Activated naive CD8-positive, alpha-beta T cell treated with anti-CD3 and anti-CD28 coated beads, Interleukin-2, amount 50 U/mL, for 16 hours (primary cell): ENCODE measurements at places on chromosomes 3 and 15.

DNA sequence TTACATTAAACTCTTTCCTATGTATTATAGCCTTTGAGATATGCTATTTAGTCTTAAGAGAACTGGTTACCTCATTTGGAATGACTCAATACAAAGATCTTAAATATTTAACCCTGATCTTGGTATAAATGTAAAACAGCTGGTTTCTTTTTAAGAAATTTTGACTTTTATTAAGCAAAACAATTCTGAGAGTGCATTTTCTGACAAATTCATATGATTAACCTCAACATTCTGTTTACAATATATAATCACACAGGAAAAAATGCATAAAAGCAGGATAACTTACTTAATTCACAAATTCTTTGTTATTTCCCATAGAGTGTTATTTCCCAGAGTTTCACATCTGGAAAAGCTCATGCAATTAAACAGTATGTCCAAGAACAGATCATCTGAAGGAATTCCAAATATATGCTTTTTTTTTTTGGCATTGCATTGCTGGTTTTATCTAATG lies 400.4 kb upstream of the THBS1 start:
- no peak for DNase-seq

DNA sequence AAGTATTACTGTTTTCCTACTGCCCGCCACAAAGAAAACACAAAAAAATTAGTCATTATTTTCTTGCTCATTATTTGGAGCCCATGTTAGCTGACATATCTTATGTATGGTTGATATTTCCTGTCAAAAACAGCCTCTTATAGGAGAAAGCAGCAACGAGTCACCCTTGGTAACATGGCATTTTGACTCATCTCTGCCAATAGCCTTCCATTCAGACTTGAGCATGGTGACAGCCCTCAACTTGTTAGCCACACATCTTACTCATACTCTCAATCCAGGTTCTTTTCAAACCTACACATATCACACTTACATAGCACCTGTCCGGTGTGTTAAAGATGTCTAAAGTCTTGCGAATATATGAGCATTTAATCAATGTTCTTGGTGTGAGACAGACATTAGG lies 109.4 kb upstream of the SAMMSON start:
- DNase-seq: no peak

DNA sequence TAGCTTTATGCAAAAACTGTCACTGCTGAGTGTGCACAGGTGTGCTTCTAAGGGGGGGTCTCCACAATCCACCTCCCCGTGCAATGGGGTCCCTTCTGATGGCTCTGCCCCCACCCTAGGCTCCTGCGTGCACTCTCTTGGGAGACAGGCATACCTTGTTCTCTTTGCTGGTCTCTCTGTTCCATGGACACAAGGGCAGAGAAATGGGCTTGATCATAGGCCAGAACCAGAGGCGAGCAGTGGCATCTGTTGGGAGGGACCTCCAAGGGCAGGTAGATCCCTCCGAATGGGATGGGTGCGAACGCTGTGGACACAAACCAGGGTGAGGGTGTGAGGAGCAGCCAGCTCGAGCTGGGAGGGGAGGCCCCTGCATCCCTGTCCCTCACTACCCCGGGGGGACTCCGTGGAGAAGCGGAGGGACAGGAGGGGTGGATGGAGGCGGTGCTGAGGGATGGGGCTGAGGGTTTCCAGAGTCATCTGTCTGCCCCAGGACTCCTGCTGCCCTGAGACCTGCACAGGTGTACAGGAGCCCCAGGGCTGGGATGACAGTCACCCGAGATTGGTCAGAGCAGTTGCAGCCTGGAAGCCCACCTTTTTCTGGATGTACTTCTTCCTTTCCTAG lies 175.0 kb downstream of the KLF13 start:
- no peak for DNase-seq

DNA sequence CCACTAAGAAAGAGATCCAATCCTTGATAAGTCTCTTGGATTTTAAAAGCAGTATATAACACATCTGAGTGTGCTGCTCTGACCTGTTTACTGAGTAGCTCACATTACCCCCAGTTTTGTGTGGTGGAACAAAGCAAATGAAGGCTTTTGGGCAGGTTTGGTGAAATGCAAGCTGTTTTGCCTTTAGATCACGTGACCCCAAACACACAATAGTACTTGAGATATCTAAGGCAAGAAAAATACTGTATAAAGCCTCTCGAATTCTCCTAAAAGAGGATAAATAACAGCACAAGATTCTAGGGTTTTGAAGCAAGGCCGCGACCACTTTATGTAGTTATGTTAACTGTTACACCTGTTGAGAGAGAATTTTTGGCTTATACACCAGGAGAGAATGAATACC lies 49.3 kb upstream of the TRIM42 start:
- no peak for DNase-seq

- no peak for DNase-seq
These were observed 3.4 kb upstream of the SLC25A38 start for GRCh38 chr3:39379778-39380155.
